ENCODE measurements at places on chromosomes 4 and X.

GRCh38 chr4:121472937-121473721, 92.3 kb upstream of the QRFPR start:
- DNase-seq, result no peak

DNA sequence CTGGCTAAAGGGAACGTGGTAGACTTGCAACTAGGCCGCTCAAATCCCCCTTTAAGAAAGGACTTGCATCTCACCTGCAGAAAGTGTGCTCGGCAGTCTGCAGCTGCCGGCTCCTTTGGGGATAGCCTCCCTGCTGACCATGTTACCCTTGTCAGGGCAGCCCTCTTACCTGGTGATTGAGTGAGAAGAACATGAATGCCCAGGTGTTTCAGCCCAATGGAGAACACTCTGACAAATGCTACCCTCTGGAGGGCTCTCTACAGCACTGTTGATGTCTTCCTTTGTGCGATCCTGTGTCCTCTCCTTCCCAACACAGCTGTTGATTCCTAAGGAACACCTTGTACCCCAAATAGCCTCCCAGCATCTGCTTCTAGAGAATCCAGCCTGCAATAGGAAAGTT, 178.7 kb upstream of the LDB2 start:
- no peak for DNase-seq

GRCh38 chr4:152385551-152385950, 150.3 kb downstream of the FBXW7 start:
- DNase-seq, result no peak

GRCh38 chrX:66013194-66013816, 26.6 kb downstream of the VSIG4 start:
- no peak for DNase-seq

GRCh38 chr4:1330761-1331590, 16.0 kb upstream of the UVSSA start:
- DNase-seq, result no peak
